ENCODE measurements at places on chromosomes 2 and 18.

- peak overlapping the region; percentile 86 for H3K4me3 ChIP-seq
- no peak for DNase-seq
- no peaks in the 10 kb centered on the region for H3K4me1 ChIP-seq
- H3K27ac ChIP-seq: peak overlapping the region; percentile 100
- no peaks in the 10 kb centered on the region for H3K36me3 ChIP-seq
Observed at GRCh38 chr2:206086716-206087350, 859 bp upstream of the INO80D start.

DNA sequence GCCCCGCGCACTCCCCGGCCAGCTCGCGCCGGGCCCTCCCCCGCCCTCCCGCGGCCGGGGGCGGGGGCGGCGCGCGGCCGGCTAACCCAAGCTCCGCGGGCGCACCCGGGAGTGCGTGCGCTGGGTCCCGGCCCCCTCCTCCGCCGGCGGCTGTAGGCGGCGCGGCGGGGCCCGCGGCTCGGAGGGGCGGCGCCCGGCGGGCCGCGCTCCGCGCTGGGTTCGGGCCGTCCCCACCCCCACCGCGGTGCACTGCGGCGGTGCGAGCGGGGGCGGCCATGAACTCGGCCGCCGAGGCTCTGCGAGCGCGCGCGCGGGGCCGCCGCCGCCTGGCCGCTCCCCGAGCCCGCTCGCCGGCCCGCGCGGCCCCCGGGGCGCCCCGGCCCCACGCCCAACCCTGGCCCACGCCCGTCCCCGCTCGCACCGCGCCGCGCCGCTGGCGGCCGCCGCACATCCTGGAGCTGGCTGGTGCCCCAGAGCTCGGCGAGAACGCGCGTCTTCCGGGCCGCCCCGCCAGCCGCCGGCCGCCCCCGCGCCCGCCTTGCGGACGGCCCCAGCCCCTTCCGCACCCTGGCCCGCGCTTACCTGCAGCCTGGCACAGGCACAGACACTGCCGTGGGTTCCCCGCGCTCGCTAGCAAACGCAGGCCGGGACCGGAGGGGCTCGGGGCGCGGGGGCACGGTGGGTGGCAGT is at the start of gene ZBTB14:
TSS of gene ZBTB14 (minus strand) at position 496 of the 690 bp plus-strand sequence. CDS start 2,480 bp downstream, outside the sequence.
- H3K27me3 ChIP-seq: no peaks in the 10 kb centered on the region
- DNase-seq: peak; percentile 20
- H3K4me3 ChIP-seq: peak within 1 kb of the TSS; percentile 88
- H3K4me1 ChIP-seq: peaks cover 10% of the 10 kb centered on the region
- peak within 1 kb of the TSS; percentile 92 for H3K27ac ChIP-seq

DNA sequence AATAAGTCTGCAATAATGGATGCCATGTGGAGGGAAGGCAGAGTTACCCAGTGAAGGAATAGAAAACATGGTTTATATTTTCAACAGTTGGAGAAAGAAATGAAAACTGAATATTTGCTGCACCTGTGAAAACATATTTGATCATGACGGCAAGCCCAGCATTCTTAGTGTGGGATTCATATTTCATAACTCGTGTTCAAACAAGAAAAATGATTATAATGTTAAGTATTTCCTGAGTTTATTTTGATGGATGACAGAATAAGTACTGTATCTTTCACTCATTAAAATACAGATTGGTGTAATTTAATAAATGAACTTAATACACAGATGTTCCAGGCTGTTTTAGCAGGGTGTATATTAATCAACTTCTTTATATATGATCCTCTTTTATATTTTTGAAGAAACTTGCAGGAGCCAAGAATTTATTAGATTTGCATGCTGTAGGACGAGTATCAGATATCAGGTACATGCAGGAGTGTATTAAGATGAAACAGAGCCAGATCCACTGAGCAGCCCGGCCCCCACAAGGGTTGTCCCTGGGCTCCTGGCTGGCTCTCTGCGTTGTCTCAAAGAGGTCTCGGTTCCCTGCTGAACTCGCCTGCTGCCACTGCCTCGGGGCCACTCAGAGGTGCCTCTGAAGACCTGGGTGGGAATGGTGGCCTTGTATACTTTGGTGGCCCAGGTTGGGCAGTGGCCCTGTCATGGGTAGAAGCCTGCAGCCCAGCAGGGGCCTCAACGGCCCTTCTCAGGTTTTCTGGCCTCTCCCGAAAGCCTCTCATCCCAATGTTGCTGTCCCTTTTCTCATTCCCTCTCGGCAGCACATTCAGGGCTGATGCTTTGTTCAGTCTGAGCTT is 95.0 kb upstream of the LDAH start:
- H3K4me3 ChIP-seq: no peak overlapping the region
- peak overlapping the region; percentile 46 for H3K27ac ChIP-seq
- DNase-seq: no peak
- H3K36me3 ChIP-seq: no peaks in the 10 kb centered on the region

DNA sequence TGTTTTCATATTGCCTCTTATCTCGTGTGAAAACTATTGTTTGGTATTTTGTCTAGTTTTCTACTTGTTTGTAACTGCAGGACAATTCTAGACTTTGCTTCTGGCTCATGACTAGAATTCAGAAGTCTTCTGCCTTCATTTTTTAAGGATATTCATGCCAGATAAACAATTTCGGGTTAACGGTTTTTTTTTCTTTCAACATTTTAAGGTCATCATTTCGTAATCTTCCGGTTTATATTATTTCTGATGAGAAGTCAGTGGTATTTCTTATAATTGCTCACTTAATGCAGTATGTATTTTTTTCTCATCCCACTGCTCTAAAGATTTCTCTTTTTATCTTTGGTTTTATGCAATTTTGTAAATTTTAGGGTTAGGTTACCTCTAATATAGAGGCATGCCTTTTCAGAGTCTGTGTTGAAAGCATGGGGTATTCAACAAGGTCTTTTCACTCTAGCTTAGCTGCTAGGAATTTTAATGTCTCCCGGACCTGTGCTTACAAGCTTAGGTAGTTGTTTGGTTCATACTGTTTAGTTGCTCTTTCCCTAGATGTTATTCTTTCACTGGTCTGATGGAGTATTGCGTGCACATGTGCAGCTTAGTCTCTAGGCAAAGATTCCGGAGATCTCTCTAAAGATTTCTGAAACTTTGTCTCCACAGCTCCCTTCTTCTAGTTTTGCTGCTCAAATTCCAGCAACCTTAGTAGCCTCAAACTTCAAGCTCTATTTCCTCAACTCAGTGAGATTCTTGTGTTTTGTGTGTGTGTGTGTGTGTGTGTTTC is 198.1 kb downstream of the MCFD2 start:
- H3K27me3 ChIP-seq: no peaks in the 10 kb centered on the region
- H3K4me1 ChIP-seq: no peaks in the 10 kb centered on the region
- no peak overlapping the region for H3K27ac ChIP-seq
- no peak overlapping the region for H3K4me3 ChIP-seq

- H3K4me3 ChIP-seq: no peak overlapping the region
- no peaks in the 10 kb centered on the region for H3K4me1 ChIP-seq
- no peaks in the 10 kb centered on the region for H3K27me3 ChIP-seq
- no peaks in the 10 kb centered on the region for H3K36me3 ChIP-seq
Observed at GRCh38 chr2:53438692-53439091, 328.9 kb upstream of the CHAC2 start.

DNA sequence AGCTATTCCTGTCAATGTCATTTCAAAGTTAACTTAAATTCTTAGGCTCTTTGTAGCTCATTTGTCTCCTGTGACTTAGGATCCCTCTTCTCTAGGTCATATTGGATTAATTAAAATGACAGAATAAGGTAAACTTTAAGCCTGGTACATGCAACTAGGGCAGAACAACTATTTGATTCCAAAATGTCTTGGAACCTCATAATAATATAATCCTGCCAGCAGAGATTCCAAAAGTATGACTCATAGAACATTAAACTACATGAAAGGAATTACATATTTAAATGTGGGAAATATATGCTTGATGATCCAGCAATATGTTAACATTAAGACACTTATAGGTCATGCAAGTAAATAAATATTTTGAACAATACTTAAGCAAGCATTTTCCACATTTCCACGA is 63.3 kb downstream of the COL3A1 start:
- H3K4me1 ChIP-seq: no peaks in the 10 kb centered on the region
- H3K27ac ChIP-seq: no peak overlapping the region
- H3K27me3 ChIP-seq: no peaks in the 10 kb centered on the region

- no peak overlapping the region for H3K27ac ChIP-seq
- no peaks in the 10 kb centered on the region for H3K4me1 ChIP-seq
- H3K4me3 ChIP-seq: no peak overlapping the region
- H3K27me3 ChIP-seq: no peaks in the 10 kb centered on the region
Observed at GRCh38 chr2:41828052-41828643, 219.7 kb upstream of the PKDCC start.

DNA sequence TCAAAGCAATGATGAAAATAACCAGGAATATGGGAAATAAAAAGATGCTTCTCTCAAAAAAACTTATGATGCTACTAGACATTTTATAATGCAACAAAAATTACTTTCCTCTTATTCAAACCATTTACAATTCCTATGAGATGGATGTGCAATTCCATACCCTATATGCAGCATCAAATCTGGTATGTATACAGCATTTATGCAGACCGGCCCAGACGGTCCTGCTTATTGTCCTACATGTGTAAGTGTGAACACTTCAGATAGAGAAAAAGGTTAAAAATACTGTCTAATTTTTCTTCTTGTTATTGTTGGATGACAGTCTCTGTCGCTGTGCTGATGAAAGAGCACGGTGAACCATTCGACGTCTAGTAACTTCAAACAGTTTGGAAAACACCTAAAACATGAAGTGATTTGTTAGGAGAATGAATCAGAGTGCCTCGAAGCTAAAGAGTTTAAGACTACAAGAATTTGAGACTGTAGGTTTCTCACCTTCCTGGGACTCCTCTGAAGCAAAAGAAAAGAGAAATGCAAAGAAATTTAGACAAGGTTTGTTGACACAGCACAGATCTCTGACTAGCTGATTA is 80.8 kb downstream of the ATL2 start:
- no peaks in the 10 kb centered on the region for H3K36me3 ChIP-seq
- no peak for DNase-seq
- no peak overlapping the region for H3K4me3 ChIP-seq
- no peak overlapping the region for H3K27ac ChIP-seq
- H3K27me3 ChIP-seq: no peaks in the 10 kb centered on the region

DNA sequence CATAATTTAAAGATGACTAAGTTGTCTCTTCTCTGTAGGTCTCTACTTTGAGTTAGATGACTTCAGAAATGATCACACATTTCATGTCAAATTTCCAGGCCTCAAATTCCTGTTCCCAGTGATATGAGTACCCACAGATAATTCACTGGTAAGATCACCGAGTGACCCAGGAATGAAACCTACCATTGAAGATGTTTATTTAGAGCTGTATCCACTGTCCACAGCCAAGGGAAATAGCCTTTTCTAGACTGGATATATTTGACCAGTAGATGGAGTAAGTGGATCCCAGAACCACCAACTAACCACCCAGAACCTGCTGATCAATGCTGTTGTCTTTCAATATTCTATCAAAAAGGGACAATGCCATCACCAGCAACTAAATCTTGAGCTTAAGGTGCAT is 238.8 kb downstream of the SLC8A1 start:
- H3K4me3 ChIP-seq: no peak overlapping the region
- H3K27ac ChIP-seq: no peak overlapping the region
- no peaks in the 10 kb centered on the region for H3K36me3 ChIP-seq
- DNase-seq: no peak

- no peak for DNase-seq
- peaks cover 19% of the 10 kb centered on the region for H3K4me1 ChIP-seq
- no peaks in the 10 kb centered on the region for H3K36me3 ChIP-seq
Observed at GRCh38 chr2:217048730-217049129, 188.9 kb upstream of the TNP1 start.

GRCh38 chr2:42819160-42819559 is 26.8 kb upstream of the HAAO start:
- no peak for DNase-seq
- H3K4me3 ChIP-seq: no peak overlapping the region
- no peak overlapping the region for H3K27ac ChIP-seq

DNA sequence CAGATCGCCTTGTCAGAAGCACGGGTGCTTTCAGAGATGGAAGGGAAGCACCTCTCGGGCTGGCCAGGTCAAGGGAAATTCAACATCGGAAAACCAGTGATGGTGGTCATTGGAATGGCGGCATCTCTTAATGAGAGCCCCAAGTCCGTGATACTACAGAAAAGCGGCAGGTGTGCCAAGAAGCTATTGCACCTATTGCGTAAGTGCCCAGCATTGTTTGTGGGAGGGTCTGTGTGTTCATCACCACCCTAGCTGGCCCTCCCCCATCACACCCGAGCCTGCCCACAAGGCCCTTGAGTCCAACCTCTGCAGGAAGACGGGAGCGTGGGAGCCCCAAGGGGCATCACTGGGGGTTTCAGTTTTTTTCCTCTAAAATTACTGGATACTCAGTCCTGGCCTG is 100.7 kb downstream of the DGKD start:
- DNase-seq: no peak
- no peak overlapping the region for H3K4me3 ChIP-seq
- no peaks in the 10 kb centered on the region for H3K27me3 ChIP-seq

GRCh38 chr2:68057658-68058396 is 5.0 kb downstream of the C1D start:
- no peak overlapping the region for H3K4me3 ChIP-seq
- H3K4me1 ChIP-seq: no peaks in the 10 kb centered on the region
- no peaks in the 10 kb centered on the region for H3K36me3 ChIP-seq
